ENCODE measurements at places on chromosomes 1 and 21. TPM values are rescaled to one million over a fixed set of nuclear protein-coding genes. Genes with fewer than 3 reads are reported as not detected.

CFHR3 gene
- total RNA-seq, result not detected

NTMT2 gene
- total RNA-seq, result not detected

PSMA5 gene
- total RNA-seq, result 118 TPM

KCNE2 gene
- not detected for total RNA-seq

B3GALT5 gene
- total RNA-seq, result 0.10 TPM

PTPRC gene
- 1.4 TPM for total RNA-seq

CYP4B1 gene
- total RNA-seq, result not detected

SPRR2E gene
- total RNA-seq, result not detected

NUDT4B gene
- total RNA-seq, result 0.59 TPM

DUSP12 gene
- total RNA-seq, result 22.0 TPM

KCNN3 gene
- total RNA-seq, result 0.05 TPM

PGBD5 gene
- total RNA-seq, result 0.05 TPM

OR2T34 gene
- total RNA-seq, result not detected

LCK gene
- total RNA-seq, result 0.57 TPM

COL24A1 gene
- 0.08 TPM for total RNA-seq

AMIGO1 gene
- total RNA-seq, result 0.64 TPM

CAMK2N1 gene
- 4.4 TPM for total RNA-seq

LEMD1 gene
- not detected for total RNA-seq

FCGR3B gene
- not detected for total RNA-seq

OR2L5 gene
- not detected for total RNA-seq

Measured in Panc1 (cell line).